Right forelimb (tissue), 1 donor: ENCODE measurements at places on chromosomes 7 and 10.

DNA sequence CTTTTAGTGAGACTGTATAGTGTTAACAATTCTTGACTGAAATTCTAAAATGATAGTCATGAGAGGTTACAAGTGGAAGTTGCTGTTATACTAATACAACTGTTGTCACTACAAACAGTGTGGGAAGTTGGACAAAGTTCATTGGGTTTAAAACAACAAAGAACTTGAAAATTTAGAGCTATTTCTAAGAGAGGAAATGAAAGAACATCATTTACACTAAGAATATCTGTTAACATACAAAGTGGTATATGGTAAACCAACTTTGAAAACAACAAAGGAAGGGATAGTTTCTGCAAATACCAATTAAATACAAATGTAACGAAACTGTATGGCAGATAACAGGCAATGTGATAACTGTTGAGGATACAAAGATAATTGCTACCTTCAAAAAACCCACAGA is 11.6 kb downstream of the MTPN start:
- no peak for DNase-seq

GRCh38 chr7:127581716-127582115 is 3.7 kb downstream of the GCC1 start:
- no peak for DNase-seq

- DNase-seq, result peak; percentile 37
Measured at GRCh38 chr10:44961230-44961571, 1.6 kb downstream of the RASSF4 start.

DNA sequence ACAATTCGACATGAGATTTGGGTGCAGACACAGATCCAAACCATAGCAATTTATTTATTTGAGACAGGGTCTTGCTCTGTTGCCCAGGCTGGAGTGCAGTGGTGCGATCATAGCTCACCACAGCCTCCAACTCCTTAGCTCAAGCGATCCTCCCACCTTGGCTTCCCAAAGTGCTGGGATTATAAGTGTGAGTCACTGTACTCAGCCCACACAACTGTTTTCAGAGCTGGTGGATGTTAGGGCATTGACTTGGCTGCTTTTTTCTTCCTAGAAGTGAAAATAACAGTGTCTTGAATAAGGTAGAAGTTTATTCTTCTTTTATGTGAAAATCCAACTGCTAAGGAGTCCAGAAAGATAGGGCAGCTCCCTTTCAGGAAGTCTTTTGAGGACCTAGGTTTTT is 132.1 kb downstream of the CCDC3 start:
- no peak for DNase-seq

DNA sequence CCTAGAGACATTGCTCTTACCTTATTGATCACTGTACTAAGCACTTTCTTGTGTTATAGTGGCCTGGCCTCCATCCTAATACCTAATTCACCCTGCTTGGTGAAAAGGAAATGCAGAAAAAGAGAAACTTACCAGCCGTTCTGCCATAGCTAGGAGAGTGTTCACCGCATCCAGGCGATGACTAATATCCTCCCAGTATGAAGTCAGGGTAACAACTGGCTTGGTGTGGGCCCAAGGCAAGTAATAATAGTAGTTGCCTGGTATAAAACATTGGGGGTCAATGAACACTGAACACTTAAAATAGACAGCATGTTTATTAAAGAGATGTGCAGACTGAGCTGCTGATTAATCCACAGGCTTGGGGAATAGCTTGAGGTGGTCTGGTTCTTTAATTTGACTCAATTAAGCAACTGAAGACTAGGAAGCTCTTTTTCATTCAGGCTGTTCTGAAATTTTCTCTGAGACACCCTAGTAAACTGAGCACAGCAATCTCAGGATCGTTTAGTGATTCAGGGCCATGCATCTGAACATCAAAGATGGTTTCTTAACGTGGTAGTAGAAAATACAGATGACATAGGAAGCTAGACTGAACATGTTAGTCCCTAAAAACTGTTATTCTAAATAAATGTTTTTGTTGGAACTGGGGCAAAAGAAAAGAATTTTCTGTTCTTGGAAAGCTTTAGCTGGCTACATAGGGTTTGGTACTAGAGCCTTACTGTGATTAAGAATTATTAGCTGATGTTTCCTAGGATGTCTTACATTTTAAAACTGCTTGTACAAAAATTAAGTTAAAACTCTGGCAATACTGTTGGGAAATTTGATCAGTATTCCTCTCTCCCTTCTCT is 102.2 kb downstream of the MYOF start:
- no peak for DNase-seq

GRCh38 chr10:22821501-22821900 is 106.4 kb upstream of the ARMC3 start:
- no peak for DNase-seq

- DNase-seq, result no peak
Measured at GRCh38 chr10:128338951-128339350, 212.7 kb upstream of the MKI67 start.

GRCh38 chr7:69708857-69709256 is 110.6 kb downstream of the AUTS2 start:
- no peak for DNase-seq

DNA sequence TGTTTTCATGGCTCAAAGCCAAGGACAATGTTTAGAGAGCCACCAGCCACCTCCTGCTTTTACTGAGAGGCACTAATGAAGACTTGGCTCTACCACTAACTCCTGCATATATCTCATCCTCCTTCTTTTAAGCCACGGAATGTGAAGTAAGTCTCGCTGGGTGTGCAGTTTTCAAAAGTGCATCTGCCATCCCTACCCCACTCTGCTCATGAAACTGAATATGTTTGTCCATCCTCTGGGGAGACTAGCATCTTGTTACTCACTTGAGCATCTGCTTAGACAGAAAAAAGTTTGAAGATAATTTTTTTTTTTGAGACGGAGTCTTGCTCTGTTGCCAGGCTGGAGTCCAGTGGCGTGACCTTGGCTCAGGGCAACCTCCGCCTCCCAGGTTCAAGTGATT is 40.8 kb downstream of the EPDR1 start:
- DNase-seq, result no peak

GRCh38 chr7:139153832-139154231 is 44.3 kb upstream of the ZC3HAV1 start:
- DNase-seq, result no peak

DNA sequence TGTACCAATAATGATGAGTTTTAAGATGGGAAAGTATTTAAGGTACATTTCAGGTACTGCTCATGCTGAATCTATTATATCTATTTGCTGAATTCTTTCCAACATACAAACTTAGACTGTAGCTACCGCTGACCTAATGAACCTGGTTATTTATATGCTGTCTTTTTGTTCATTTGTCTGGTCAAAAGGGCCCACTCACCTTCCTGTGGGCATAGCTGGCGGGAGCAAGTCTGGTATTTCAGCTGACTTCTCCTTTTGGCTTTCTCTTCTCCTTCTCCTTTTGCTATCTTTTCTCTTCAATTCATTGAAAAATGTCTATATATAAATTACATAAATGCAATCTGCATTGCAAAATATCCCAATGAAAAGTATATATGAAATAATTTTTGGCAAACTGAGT is 9.5 kb downstream of the PLXDC2 start:
- DNase-seq, result no peak

DNA sequence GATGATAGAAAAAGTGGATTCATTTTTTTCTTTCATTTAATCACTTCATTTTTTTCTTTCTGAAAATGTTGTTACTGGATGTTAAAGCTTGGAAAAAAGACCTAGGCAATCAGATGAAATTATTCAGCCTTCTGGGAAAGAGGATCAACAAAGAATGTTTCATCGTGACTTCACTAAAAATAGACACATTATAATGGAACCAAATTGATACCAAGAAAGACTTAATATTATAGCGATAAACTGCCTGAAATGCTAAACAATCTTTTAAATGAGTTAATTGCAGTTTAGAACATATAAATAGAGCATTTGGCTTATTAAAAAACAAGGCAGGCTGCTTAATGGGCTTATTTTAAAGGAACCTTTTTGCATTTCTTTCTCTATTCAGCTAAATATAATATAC is 25.6 kb upstream of the TMEM229A start:
- DNase-seq, result no peak

GRCh38 chr10:97991871-97992270 is 38.5 kb downstream of the CRTAC1 start:
- DNase-seq, result no peak

DNA sequence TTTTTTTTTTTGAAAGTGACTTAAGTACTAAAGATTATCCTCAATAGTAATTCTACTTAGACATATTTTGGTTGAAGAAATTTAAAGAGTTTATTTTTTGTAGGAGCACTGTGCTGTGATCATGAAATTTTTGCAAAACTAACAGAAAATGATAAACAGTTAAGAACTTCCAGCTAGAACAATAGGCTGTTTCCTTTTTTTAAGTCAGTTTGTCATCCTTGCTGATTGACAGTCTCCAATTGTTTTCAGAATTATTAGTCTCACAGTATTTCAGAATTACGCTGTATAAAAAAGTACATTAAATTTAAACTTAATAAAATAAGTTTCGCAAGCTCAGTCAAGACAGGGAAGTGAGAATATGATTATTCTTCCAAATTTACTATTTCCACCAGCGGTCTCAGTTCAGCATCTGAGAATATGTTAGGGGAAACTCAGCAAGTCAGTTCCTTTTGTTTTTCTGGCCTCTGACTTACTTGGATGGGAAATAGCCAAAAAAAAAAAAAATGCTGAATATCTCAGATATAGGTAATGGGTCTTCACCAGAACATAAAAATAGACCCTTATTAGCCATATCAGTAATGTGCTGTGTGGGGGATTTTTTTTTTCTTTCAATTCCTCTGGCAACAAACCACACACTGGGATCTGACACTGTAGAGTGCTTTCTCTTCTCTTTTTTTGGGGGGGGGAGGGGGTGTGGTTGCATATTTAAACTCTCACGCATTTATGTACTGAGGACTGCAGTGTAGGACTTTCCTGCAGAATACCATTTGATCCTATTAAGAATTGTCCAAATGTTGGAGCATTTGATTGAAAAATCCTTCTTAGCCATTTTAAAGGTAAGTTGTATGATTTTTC is at the start of gene CD36:
Gene CD36, plus strand, starts transcription at position 732 of the 855 bp plus-strand sequence. CDS start 8,099 bp downstream, outside the sequence.
- no peak for DNase-seq

GRCh38 chr10:19788075-19788686 is 28.1 kb upstream of the PLXDC2 start:
- DNase-seq, result no peak

- DNase-seq, result no peak
Measured at GRCh38 chr10:88536437-88536836, 46.7 kb downstream of the RNLS start.

- no peak for DNase-seq
Measured at GRCh38 chr7:40490603-40490924, 355.8 kb downstream of the SUGCT start.

- DNase-seq, result no peak
Measured at GRCh38 chr7:88985295-88985694, 189.8 kb upstream of the TEX47 start.

DNA sequence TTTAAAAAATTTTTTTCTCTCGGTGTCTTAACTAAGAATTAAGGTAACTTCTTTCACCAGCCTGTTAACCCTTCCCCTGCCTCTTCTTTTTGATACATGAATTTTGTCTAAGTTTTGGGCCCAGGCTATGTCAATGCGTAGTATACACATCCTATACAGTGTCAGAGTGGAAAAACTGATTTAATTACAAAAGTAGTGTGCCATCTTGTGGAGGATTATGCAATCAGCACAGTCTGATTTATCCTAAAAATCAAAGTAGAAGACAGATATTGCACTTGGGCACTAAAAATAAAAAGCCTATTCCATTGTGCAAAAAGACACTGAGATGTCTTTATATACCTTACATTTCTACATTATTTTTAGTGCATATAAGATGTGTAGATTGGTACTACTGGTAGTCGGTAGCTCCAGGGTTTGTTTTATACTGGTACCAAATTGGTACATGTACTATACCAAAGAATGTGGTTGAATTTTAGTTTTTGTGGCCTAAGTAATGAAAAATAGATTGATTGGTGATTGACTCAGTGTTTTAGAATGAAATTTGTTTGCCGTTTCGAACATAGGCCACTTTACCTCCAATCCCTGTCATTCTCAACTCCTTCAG is 96.6 kb downstream of the MKLN1 start:
- no peak for DNase-seq

DNA sequence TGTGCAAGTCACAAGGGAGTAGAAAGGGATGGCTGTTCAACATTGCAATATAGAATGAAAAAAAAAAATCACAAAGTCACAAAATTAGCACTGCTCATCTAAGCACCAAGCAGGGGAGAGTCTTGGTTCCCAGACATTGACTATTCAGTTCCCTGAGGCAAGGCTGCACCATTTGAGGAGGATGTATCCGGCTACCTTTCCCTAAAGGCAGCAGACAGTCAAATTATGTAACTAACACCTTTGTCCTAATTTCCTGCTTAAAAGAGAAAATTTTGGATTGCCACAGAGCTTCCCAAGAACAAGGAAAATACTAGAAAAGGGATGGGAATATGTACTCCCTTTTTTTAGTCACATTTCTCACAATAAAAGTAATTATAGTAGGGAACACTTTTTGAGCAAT is 148.1 kb downstream of the PCLO start:
- DNase-seq, result no peak

DNA sequence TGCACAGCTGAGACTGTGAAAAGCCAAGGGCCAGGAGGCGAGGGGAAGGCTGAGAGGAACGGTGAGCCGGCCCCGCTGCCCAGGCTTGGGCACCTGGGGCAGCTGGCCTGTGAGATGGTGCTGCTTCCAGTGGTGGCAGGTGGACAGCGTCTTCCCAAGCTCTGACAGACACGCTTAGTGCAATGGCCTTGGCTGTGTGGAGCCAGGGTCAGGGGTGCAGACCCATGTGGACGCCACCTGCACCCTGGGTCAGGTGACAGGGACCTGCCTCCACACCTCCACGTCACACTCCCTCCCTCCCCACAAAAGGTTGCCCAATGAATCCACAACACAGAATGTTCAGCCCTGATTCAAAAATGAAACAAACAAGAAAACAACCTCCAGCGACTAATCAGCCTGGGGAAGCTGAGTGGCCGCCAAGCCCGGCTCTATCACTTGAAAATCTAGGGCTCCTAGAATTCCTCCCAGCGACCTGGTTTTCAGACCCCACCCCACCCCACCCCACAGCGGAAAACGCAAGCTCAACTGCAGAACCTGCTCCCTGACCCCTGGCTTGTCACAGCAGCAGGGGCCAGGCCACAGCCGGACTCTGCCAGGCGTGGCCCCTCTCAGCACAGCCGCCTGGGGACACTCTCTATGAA is 54.3 kb downstream of the PRKAG2 start:
- DNase-seq, result no peak

DNA sequence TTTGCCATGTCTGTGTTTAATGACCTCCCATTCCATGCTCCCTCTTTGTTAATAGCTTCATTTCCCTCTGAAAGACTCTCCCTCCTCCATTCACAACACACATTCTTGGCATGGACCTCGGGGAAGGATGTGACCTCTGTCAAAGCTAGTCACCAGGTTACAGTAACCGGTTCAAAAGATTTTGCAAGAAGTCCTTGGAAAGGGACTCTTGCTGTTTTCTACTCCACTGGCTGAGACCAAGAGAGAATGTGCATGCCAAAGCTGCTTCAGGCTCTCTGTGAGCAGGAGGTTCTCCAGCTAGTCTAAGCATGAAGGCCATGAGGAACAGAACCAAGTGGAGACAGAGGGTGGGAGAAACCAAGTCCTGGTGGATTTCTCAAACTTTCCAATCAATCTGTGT is 732.6 kb downstream of the CCSER2 start:
- DNase-seq, result no peak
